Upper lobe of right lung (tissue), 1 donor: ENCODE measurements at places on chromosomes 11 and 22. TPM values are rescaled to one million over a fixed set of nuclear protein-coding genes. Genes with fewer than 3 reads are reported as not detected.
A peak's percentile ranks its signal among the peaks of the same experiment; 100 is the strongest.

Gene MS4A2
- total RNA-seq: 20.6 TPM

Gene SSTR3
- total RNA-seq: not detected

Gene OR4B1
- total RNA-seq: not detected

Gene OR52N5
- not detected for total RNA-seq

Gene CDKN1C
- 42.1 TPM for total RNA-seq

- no peak for DNase-seq
Observed at GRCh38 chr11:102637731-102638130, 12.6 kb upstream of the MMP20 start.

DNA sequence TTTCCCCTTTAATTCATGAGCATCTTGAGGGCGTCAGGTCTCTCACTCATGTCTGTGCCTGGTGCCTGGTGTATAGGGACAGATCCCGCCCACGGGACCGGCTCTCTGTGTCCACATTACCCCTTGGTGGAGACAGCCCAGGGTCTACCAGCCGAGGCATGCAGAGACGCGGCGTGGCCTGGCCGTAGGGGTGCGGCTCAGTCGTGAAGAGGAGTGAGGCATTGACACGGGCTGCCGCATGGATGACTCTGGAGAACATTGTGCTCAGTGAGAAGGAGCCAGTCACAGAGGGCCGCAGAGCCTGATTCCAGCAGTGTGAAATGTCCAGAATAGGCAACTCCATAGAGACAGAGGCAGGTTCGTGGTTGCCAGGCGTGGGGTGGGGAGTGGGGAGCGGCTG is 209.8 kb downstream of the TBC1D22A start:
- DNase-seq: no peak

DNA sequence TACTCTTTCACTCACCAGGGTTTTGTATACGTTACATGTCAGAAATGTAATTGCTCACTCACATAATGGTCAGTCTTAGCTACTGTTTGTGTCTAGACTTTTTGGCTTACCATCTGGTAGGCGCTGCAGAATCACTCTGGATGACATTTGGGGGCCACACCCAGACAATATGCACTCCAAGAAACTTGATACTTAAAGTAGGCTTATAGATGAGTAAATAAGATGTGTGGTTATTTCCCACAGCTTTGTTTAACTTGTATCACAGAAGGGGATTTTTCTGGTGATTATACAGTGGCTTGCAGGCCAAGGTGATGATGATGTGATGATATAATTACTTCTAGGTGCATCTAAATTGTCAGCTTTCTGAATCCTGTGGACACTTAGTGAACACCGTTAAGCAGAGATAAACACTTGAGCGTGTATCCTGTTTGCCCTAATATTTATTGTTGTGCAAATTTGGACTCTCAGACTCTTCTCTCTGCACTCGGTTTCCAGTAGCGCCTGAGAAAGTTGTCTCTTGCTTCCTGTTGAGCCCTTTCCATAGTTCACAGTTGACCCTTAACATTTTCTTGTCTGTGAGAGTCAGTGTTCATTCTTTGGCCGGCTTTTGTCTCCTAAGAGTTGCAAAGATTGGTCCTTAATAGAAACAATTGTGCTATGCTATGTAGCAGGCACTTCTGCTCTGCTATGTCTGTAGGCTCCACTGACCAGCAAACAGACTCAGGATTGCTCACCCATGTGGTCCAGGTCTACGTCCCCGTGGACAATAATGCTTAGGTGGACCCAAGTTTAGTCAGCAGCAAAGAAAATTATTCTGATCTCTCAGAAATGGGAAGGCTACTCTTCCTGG is 89.3 kb downstream of the PRR5L start:
- DNase-seq: no peak

DNA sequence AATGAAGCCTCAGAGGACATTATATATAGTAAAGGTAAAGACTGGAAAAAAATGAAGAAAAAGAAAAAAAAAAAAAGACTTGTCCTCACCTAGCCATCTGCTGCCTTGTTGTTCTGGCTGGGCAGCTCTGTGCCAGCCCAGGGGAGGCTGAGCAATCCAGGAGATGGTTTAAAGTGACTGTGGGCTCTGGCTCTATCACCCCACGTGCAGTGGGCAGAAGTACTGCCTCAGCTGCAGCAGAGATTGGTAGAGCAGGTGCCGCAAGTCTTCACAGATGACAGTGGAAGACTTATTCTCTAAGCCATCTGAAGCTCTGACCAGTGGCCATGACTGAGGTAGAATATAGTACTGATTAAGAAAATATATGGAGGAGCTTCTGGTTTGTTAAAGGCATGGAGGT is 62.2 kb downstream of the SGSM3 start:
- DNase-seq: no peak

DNA sequence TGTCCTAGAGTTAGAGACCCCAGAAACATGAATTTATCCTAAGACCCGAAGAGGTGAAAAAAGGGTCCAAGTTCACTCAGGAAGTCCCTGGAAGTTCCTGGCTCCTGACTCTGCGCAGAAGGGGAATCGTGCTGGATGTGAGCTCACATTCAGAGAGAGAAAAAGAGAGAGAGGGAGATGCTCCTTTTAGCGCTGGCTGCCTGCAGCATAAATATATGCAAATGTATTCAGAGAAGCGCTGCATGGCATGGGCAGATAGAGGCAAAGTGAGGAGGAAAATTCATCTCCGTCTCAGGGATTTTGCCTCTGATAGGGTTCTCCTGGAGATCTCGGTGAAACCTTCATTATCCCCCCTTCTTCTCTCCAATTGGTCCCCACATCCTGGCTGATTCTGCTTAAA is 517.2 kb downstream of the MN1 start:
- no peak for DNase-seq

DNA sequence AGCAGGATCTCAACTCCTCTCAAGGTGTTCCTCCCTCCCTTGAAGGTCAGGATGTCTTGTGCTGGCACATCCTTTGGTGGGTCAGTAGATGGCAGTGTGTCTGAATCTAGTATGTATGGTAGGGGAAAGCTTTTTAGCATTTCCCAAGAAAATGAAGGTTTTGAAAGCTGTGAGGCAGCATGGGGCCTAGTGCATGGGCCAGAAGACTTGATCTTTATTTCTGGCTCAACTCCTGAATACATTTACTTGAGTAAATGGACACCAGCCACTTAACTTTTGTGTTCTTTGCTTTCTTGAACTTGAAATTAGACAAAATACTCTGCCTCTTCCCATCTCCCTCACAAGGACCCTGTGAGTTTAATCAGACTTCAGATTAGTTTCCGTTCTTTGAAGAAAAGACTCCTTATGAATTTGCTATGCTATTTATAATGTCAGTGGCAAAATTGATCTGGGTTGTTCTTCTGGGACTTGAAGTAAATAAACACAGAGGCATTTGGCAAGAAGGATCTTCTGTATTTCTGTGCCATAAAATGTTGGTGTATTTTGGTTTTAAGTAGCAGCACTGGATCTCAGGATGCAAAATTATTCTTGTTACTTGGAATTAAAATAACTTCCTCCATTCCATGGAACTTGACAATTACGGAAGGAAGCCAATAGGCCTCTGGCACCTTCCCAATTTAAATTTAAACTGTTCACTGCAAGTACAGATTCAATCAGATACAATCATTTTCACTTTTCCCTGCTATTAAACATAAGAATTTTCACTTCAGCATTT is 288.8 kb downstream of the CASP12 start:
- DNase-seq: no peak

GRCh38 chr11:34566736-34567135 is 53.1 kb upstream of the ELF5 start:
- no peak for DNase-seq

- DNase-seq: no peak
Observed at GRCh38 chr11:20154381-20154780, 5.9 kb downstream of the DBX1 start.

DNA sequence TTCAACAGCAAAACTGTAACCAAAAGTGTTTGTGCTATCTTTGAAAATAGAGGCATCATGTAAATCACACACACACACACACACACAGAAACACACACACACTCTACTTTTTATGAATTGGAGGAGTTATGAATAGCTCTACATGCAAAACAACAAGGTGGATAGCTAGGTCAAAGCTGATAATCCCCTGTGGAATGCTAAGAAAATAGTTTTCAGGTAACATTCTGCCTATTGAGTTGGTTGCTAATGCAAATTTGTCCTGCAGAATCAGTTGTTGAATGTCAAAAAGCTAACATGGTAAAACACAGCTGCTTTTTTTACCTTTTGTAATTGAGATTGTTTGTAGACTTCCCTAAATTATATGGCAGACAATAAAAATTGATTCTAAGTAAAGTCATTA is 1658.4 kb upstream of the RAG2 start:
- no peak for DNase-seq

DNA sequence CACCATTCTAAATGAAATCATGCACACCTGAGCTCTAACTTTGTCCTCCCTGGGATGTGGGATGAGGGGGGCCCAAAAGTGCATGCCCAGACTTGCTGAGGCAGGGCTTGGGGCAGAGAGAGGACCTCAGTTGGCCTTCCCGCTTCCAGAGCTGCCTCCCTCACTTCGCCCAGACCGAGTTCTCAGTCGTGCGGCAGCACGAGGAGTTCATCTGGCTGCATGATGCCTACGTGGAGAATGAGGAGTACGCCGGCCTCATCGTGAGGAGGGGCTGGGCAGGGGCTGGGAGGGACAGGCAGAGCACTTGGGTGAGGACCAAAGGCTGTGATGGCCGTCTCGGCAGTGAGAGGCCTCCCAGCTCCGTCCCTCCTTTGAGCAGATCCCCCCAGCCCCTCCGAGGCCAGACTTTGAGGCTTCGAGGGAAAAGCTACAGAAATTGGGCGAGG is 8.2 kb downstream of the CFL1 start:
- peak; percentile 67 for DNase-seq
